ENCODE measurements at places on chromosomes 2 and 18.

DNA sequence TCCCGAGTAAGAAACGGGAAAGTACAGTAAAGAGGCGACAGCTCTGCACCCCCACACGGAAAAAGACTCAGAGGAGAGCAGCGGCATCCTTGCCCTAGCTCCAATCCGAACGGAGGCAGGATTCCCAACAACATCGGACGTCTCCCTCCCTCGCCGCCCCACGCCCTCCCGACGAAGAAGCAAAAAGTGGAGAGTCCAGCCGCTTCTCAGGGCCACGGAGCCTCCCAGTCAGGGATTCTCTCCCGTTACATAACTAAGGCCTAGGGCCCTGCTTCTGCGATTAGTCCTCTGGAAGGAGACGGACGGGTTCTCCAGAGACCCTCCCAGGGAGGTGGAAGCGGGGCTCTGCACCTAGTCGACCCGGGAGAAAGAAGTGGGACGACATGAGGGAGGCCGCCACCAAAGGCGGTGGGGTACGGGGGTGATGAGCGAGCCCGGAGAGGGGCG lies 587 bp downstream of the SUMO1 start:
- no peak for DNase-seq

GRCh38 chr2:66082581-66082980 lies 352.3 kb upstream of the MEIS1 start:
- no peak for DNase-seq

DNA sequence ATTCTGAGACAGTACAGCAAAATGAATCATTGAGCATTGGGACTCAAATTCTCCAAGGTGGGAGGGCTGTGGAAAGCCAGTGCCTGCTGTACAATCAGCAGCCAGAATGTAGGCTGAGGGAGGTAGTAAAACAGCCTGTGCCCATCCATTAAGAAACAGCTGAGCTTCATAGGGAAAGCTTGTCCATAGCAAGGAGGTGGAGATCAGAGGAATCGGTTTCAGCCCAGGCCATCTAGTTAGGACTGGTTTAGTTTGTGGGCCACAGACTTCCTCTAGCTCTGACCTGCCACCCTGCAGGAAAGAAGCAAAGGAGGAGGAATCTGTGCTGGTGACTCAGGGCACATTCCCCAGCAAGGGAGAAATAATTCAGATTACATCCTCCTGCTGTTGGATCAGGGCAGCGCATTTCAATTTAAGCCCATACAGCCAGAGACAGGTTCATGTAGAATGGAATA lies 333.4 kb downstream of the SETBP1 start:
- no peak for DNase-seq

DNA sequence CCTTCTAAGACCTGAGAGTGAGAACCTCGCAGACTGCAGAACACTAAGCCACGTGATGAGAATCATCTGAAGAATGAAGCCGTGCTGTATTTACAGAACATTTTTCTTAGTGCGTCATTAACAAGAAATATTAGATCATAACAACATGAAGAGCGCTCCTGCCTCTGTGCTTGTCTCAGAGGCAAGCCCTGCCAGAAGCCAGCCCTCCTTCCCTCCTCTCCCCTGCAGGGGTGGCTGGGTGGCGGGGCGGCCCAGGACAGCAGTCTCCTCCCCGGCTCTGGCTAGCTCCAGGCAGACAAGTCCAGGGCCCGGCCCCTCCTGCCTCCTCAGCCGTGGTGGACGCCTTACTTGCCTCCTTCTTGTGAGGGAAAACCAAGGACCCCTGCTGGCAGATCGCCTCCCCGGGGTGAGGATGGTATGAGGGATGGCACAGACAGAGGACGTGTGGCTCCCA lies 262.7 kb downstream of the TWIST2 start:
- DNase-seq = no peak

GRCh38 chr2:169771021-169771420 lies 27.6 kb upstream of the SSB start:
- no peak for DNase-seq

- DNase-seq = no peak
Observed at GRCh38 chr18:11308499-11308898, 159.1 kb upstream of the PIEZO2 start.

DNA sequence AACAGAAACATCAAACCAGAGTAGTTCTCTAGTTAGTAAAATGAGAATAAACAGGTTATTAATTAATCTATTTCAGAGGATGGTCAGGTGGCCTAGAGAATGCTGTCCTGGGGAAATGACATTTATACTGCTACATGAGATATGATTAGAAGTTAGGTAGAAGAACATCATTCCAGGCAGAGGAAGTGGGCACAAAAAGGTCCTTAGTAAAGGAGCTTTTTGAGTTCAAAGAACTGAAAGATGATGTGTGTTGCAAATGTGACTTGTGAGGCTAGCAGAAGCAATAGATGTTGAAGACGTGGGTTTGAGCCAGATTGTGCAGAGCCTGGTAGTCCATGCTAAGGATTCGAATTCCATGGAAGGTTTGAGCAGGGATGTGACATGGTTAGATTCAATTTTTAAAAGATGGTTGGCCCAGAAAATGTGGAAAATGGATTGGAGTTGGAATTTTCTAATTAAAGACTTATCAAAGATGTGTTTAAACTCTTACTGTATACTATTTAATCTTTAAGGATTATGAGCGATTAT lies 34.2 kb downstream of the RAB10 start:
- no peak for DNase-seq

DNA sequence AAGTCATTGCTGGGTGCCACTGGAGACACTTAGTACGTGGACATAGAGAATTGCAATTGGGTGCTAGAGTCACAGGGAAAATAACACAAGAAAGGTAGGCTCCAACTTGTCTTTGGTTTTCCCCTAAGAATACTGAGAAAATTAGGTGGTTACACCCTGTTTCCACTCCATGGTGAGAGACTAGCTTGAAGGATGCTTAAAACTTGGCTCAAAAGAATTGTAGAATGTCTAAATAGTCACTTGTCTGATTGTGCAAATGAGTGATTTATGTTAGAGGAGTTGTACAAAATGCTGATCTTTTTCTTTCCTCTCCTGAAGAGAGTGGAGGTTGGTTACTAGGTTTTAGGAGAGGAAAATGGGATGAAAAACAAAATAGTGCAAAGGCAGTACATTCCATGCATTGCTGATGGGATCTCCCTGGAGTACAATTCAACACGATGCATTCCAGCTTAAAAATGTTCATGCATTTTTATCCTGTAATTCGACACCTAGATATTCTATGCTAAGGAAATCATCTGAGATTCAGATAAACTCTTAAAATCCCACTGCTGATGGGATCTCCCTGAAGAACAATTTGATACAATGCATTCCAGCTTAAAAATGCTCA lies 2.2 kb upstream of the SERPINB12 start:
- no peak for DNase-seq

DNA sequence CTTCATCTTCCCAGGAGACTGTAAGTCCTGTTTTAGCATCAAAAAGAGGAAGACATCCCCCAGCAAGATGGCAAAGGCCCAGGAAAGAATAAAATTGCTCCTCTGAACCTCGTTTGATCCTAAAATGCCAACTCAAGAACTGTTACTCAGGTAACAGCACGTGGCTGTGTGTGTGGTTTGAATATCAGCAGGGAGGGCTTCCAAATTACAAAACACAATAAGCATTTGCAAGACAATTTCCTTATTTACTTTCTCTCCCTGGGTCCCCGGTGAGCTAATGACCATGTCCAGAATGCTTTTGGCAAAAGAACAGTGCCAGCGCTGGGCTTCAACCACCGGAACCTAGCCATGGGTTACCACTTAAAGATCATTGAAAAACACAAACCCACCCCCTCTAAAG lies 163.6 kb downstream of the C1D start:
- DNase-seq = no peak

DNA sequence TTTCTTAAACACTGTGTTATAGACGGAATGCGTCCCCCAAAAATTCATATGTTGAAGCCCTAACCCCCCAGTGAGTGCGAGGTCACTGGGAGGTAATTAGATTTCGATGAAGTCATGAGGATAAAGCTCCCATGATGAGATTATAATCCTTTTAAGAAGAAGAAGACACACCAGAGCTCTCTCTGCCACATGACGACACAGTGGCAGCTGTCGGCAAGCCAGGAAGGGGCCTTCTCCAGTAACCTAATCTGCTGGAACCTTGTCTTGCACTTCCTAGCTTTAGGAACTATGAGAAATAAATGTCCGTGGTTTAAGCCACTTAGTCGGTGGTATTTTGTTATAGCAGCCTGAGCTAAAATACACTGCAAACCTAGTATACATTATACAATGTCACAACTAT lies 12.3 kb downstream of the TMEM237 start:
- no peak for DNase-seq

GRCh38 chr2:132424526-132425121 lies 8.0 kb downstream of the GPR39 start:
- DNase-seq = no peak

- DNase-seq = no peak
Observed at GRCh38 chr18:24414349-24415003, 12.0 kb upstream of the IMPACT start.

DNA sequence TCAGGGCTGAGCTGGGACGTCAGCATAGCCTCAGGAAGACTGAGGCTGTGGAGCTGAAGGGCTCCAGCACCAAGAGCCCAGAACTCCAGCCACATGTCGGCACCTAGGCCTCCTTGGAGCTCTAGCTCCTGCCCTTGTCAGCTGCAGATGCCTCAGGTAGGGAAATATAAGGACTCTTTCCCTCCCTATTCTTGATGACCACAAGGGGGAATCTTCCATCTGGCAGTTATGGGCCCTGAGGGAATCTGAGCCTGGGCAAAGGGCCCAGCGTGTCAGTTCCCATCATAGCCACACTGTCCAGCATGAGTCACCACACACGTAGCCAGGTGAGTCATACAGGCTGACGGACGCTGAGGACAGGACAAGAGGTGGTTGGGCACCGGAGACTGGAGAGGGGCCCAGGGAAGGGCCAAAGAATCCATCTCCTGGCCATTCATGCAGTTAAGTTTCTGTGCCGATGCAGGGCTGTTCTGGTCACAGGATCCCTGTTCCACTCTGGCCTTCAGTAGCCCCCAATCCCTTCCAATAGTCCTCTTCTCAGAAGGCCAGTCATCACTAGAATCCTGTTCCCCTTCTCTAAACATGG lies 1.8 kb downstream of the MPV17 start:
- DNase-seq = no peak

DNA sequence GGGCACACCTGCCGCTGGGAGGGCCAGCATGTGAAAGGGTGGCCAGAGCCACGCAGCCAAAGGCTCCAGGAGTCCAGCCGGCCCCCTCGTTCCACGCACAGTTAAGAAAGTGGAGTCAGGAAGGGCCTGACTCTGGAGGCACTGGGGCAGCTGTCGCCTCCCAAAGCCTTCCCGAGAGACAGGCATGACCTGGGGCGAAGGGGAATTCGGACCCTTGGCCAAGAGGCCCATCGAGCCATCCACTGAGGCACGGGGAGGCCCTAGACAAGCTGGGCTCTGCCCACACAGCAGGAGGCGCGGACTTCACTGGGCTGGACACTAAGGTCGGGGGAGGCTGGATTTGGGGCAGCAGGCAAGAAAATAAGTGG lies 38.5 kb upstream of the SNED1 start:
- DNase-seq = no peak

DNA sequence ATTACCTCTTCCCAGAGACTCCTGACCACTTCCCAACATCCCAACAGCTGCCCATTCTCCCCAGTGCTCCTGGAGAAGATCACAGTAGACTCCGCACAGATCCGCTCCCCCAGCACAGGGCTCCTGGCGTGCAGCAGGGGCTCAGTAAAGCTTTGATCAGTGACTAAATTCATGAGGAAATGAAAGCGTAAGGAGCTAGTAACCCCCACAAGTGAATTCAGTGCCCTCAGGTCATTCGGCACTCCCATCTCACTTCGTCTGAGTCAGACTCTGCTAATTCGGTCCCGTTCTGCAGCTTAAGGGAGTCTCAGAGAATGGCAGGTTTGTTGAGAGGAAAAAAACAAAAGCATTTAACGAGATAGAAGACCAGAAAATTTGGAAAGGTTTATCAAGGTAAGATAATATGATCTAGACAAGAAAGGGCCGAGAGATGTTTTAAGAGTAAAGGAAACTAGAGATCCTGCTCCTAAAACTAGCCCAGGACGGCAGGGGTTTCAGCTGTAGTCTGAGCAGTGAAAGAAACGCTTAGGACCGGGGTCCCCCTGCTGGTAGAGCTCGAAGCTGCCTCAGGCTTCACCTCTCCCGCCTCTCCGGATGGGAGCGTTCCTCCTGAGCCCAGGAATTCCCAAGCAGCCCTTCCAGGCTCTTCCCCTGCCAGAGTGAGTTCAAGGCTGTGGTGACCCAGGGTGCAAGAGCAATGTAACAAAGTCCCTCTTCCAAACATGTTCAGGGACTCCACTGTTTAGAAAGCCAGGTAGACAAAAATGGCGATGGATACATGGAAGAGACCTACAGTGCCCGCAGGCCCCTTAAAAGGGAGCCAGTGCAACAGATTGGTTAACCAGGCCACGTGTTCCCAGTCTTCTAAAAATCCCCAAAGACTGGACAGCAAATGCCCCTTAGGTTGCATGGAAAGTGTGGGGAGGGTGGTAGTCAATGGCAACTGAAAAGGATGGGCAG lies 127.3 kb downstream of the DNER start:
- peak; percentile 38 for DNase-seq

DNA sequence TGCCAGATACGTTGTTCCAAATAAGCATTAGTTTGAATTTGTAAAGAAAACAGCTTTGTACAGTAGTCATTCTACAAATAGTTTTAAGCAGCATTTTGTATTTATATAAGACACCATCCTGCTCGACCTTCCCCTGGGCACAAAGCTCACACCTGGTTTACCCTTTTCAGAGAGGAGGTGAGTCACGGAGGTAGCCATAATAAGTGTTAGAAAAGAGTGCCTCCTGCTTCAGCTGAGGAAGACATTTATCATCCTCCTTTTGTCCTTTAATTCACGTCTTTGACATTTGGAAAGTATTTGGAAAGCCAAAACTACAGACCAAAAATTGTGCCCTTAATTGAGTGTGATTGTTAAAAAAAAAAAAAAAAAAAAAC lies 6.8 kb downstream of the RAB12 start:
- DNase-seq = no peak

GRCh38 chr2:136932700-136933099 lies 167.4 kb downstream of the THSD7B start:
- peak; percentile 24 for DNase-seq

- DNase-seq = no peak
Observed at GRCh38 chr2:63669596-63669995, 80.8 kb downstream of the MDH1 start.
